ENCODE measurements at places on chromosomes 3 and 15.

GRCh38 chr3:73418681-73419080 is 206.1 kb downstream of the PDZRN3 start:
- DNase-seq = no peak

DNA sequence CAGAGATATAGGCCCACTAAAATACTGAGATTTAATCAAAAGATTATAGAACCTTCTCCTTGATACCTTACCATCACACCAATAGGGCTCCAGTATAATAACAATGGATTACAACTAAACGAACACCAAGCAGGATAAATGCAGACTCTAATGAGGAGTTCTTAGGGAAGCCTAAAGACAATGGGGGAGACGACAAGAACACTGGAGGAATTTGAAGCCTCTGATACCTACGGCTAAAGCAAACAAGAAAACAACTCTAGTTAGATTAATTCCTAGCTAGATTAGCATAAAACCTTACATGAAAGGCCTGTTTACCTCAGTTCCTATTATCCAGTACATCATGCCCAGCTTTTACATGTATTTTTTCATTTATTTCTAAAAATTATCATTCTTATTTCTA is 35.1 kb downstream of the NGLY1 start:
- no peak for DNase-seq

DNA sequence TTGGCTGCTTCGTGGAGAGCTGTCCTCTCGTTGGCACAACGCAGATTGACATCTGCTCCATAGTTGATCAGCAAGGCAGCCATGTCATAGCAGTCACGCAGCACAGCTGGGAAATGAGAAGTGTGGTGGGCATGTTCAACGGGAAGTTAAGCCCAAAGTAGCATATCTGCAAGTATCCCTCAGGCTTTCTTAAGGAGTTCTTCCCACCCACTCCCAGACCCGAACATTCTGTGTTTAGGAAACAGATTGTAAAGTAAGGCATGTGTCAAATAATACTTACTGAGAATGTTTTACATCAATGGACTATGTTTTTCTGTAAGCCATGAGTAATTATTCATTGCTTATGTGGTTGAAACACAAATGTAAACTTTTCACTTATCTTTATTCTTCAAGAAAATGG is 9.2 kb downstream of the ASB14 start:
- no peak for DNase-seq

DNA sequence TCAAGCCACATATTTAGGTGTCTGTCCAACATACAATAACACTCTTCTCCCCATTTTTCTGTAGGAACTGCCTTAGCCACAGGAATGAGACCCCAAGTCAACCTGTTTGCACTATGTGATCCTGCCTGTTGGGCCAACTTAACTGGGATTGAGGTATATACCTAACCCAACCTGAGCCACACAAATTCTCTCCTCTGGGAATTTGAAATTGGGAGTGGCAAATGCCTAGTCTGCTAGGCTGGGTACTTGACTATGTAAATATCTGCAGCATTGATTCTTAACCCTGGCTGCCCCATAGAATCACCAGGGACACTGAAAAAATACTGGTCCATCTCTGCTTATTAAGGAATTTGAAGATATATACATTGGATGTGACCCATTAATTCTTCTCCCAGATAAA is 35.2 kb upstream of the TNIK start:
- no peak for DNase-seq
